Endothelial cell (in vitro differentiated cells): ENCODE measurements at places on chromosomes 13 and 19.
A peak's percentile ranks its signal among the peaks of the same experiment; 100 is the strongest.

DNA sequence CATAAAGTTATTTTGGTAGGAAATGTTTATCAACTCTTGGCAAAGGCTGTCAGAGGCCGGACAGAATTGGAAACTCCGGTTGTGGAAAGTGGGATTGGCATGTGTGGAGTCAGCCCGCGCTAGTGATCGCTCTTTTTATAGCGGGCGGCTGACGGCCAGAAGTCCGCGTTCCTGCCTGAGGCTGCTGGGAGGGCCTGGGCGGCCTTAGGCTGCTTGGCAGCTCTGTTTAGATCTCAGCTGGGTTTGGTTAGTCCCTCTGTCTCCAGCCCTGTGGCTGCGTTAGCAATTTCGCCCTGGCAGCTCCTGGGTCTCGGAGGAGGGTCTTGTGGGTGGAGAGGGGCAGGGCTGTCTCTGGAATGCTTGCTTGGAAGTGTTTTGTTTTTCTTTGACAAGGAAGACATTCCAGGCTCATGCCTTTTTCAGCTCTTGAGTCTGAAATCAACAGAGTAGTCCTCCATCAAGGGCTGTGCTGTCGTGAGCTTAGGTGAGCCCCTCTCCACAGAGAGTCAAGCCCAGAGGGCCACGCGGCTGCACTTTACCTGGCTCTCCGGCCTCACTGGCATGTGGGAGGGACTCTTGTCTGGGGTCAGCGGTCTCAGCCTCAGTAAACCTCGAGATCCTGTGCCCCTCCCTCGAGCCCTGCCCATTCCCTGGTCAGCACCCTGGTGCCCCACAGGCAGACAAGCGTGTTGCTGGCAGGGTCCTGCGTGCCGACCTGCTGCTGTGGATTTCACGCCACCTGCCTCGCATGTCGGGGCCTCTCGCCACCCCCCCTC, 22.5 kb downstream of the DOT1L start:
- DNase-seq, result no peak

DNA sequence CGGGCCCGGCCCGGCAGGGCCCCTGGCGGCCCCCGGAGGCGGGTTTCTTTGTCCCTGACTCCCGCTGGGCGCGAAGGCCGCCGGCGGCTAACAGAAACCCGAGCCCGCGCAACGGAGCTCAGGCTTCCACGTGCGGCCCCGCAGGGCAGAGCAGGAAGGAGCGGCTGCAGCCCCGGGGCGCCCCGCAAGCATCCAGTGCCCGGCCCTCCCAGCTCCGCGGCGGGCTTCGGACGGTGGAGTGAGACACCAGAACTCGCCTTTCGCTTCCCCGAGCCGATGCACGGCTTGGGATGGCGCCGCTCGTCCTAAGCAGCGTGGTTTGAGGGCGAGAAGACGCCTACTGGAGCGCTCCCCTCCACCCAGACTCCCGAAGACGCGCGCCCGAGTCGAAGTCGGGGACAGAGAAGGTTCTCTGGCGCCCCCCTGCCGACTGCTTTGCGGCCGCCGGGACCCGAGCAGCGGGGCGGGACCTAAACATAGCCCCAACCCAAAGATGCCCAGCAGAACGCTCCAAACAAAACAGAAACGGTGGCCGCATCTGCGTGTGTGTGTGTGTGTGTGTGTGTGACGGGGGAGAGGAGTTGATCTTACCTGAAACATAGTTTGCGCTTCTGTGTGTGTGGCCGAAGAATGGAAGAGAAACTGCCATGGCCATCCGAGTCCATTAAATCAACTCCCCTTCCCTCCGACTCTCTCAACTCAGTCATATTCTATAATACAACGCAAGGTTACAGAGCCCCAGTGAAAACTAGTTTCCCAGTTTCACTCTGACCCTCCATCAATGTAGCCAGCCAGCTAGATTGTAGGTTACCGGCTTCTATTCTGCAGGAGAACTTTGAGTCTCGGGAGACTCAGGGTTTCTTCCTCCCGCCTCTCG, 629 bp upstream of the FGF9 start:
- peak; percentile 62 for DNase-seq

DNA sequence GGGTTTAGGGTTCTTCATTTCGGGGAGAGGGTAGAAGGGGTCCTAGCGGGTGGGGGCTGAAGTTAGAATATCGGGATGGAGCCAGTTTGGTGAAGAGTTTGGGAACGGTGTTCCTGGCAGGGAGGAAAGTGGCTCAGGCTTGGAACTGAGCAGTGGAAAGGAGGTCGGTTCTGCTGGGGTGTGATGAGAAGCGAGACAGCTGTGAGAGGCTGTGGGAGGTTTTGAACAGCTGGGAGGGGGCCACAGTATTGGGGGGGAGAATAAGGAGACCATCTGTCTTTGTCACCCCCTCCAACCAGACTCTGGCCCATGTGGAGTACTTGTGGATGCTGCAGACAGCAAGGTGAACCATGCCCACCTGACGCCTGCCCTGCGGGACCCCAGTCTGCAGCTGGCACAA, 1.0 kb upstream of the TM6SF2 start:
- no peak for DNase-seq

GRCh38 chr19:33677745-33678426, 56.1 kb downstream of the CHST8 start:
- DNase-seq, result peak; percentile 19

- no peak for DNase-seq
Observed at GRCh38 chr13:114032126-114032799, 58.4 kb upstream of the C13orf46 start.

- no peak for DNase-seq
Observed at GRCh38 chr13:97934590-97934989, 18.9 kb upstream of the IPO5 start.

DNA sequence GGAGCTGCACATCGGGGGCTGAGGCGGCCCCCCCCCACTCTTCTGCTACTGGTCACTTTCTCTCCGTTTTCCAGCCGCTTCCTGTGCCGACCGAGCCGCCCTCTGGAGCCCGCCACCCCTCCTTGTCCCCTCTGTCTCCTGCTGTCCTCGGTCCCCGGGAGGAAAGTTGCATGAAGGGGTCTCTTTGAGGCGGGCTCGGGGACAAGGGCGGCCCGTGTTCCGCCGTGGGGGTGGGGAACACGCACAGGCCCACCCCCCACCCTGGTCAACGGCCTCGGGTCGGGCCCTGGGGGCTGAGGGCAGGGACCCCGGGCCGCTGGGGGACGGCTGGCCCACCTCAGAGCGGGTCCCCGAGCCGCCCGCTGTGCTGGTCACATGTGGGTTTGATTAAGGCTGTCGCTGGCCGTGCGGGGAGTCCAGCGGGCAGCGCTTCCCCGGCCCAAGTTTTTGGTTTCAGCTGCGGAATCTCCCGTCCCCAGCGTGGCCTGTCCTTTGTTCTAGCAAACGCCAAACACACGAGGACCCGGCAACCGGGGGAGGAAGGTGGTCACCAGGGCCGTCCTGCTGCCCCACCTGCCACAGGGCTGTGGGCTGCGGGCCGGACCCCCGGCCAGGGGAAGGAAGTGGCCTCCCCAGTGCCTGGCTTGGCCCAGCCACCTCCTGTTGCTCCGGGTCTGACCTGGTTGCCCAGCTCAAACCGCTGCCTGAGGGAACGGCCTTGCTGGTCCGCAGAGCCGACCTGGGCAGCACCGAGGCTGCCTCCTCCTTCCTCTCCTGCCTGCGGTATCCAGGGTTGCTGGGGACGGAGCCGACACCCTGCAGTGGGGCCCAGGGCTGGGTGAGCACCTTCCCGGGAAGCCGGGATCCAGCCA, 1.9 kb downstream of the EFNA2 start:
- no peak for DNase-seq

DNA sequence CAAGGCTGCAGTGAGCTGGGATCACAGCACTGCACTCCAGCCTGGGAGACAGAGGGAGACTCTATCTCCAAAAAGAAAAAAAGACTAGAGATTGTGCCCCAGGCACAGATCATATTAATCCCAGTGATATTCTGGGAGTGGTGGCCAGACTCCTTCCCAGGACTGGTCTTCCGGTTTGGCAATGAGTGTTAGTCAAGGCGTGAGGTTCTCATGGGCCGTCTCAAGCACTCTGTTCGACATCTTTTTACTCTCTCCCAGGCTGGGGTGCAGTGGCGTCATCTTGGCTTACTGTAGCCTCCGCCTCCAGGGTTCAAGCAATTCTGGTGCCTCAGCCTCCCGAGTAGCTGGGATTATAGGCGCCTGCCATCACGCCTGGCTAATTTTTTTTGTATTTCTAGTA, 5.3 kb upstream of the DPRX start:
- DNase-seq, result no peak

DNA sequence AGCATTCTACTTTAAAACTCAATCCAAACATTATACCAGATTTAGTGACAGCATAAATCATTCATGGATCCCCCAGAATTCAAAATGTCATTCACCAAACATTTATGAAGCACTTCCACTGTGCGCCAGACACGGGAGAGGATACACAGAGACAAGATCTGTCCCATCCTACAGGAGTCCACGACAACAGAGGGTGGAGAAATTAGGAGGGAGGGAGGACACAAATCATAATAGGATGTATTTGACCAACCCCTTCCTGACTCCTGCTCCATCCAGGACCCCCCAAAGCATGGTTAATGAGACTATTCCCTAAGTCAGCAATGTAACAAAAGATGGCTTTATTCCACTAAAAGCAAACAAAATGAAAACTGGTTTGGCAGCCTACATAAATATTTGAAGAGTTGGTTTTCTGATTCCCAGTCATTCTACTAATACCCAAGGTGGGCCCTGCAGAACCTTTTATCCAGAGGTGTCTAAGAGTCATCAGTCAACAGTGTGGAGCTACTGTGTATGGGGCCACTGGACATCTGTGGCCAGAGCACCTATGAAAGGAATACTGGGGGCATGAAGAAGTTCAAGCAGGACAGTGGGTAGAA, 62.8 kb upstream of the DOCK9 start:
- DNase-seq, result no peak

- no peak for DNase-seq
Observed at GRCh38 chr13:25062479-25062878, 33.5 kb upstream of the PABPC3 start.

DNA sequence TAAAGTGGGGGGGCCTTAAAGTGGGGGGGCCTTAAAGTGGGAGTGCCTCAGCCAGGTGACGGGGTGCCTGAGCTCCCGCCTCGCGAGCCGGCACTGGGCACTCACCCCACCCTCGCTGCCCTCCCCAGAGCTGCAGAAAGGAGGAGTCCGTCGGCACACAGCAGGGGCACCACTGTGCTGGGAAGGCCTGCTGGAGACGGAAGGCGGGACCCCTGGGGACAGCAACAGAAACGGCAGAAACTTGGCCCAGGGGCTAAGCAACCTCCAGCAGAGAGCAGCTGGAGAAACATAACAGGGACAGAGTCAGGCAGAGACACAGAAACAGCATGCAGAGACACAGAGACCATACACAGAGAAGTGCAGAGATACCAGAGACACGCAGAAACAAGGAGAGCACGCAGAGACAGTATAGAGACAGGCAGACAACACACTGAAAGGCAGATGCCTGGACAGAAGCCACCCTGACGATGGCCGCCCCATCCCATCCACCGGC, 7.9 kb downstream of the CFD start:
- no peak for DNase-seq

DNA sequence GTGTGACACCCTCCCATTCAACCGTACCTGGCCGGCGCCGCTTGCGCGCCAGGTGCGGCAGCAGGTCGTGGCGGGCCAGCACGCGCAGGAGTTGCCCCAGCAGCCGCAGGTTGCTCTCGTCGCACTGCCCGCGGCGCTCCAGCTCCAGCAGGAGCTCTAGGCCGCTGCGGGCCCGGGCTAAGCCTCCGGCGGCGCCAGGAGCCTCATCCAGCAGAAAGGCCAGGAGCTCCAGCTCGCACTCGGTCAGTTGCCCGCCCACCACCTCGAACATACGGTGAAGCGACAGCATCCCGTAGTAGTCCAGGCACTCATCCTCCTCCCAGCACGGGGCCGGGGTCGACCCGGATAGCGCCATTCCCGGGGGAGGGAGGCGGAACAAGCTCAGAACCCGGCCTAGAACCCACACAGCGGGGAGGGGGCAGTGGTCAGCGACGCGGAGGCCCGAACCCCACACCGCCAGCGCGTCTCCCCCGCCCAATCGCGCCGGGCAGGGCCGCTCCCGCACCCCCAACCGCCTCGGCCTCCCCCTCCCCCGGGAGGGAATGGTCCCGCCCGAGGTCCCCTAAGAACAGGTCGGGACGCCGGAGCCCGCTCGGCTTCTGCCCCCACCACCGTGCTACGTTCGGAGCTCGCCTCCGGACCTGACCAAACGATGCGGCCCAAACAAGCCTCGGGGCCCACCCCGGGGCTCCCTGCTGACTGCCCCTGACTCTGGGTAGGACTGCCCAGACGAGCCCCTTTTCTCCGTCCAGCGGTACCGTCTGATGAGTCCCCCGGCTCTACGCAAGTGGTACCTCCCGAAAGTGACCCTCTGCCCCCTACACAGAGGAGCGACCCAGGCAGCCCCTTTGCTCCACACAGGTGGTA, 591 bp downstream of the DEDD2 start:
- peak; percentile 47 for DNase-seq

- peak; percentile 17 for DNase-seq
Observed at GRCh38 chr13:106919133-106919532, 351.2 kb upstream of the ARGLU1 start.

DNA sequence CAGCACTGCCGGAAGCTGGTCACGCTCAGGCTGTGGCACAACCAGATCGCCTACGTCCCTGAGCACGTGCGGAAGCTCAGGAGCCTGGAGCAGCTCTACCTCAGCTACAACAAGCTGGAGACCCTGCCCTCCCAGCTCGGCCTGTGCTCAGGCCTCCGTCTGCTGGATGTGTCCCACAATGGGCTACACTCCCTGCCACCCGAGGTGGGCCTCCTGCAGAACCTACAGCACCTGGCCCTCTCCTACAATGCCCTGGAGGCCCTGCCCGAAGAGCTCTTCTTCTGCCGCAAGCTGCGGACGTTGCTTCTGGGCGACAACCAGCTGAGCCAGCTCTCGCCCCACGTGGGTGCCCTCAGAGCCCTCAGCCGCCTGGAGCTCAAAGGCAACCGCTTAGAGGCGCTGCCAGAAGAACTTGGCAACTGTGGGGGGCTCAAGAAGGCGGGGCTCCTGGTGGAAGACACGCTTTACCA, 3.2 kb upstream of the MAP2K7 start:
- DNase-seq, result no peak

GRCh38 chr13:31094331-31095015, 67.2 kb downstream of the HSPH1 start:
- DNase-seq, result no peak

DNA sequence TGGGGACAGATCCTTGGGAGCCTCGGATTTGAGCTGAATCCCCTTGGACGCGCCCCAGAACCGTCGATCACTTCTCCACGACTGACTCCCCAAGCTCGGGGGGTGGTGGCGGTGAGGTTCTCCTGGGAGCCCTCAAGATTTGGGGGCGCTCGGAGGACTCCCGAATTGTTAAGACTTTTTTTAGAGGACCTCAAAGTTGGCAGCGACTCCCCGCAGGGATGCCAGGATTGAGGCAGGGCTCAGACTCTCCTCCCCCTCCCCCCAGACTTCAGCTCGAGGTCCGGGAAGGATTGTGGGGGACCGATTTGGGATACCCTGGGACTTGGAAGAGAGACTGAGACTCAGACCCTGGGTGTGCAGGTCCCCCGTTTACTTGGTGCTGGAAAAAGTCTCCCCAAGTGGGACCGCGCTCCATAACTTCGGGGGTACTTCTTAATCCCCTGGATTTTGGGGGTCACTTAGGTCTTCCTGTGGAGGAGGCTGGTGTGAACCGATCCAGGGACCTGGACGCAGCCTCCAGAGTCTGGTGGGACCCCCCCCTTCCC, 665 bp downstream of the VASP start:
- no peak for DNase-seq
